ENCODE measurements at places on chromosomes 13 and 19.

DNA sequence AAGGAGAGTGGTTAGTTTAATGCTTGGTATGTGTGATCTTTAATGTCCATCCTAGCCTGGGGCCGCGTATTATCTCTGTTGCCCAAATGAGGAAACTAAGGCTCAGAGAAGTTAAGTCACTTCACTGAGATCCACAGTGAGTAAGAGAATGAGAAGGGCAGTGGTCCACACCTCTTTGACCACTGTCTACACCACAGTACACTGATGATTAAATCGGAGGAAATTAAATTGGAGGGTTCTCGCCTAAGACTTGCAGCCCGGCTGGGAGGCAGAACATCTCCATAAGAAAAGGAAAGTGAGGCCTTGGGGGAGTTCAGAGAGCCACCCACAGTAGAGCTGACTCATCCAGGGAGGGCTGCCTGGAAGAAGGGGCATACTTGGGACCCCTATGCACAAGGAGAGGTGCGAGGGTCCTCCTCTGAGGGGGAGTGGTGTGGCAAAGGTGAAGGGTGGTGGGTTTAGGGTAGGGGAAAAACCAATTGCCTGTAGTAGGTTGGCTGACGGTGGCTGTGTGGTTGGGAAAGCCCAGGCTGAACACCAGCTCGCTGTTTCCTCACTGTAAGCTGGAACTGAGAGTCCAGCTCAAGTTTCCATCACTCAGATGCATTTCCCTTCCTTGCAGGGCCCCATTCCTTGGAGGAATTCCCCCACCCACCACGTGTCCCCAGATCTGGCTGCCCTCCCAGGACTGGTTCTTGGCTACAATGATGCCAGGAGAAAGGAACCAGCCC lies 15.0 kb upstream of the DHRS12 start:
- peak; percentile 37 for DNase-seq

GRCh38 chr19:5913739-5914357 lies at the start of gene CAPS:
Gene CAPS, plus strand, starts transcription at chr19:5914254. Its CDS starts 153 bp downstream, at chr19:5914407.
- DNase-seq = no peak

GRCh38 chr13:73325723-73326558 lies 267.1 kb downstream of the KLF5 start:
- DNase-seq = no peak

DNA sequence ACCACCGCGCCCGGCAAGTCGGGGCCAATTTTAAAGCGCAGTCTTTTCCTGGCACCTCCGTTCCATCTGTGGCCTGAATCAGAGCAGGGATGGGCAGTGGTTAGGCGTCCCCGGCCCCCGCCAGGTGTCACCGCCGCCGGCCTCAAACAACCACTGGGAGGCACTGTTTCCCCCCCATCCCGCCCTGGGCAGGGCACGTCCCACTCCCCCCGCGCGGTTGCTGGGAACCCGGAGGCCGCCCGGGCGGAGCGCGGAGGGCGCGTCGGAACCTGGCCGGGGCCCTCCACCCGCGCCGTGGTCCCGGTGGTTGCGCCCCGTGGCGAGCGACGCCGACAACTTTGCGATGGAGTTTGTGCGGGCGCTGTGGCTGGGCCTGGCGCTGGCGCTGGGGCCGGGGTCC lies at the start of gene GRIN3B:
GRIN3B (plus strand) TSS at position 325 of the 400 bp plus-strand sequence; CDS start at position 344, 19 bp downstream.
- DNase-seq = peak; percentile 70

DNA sequence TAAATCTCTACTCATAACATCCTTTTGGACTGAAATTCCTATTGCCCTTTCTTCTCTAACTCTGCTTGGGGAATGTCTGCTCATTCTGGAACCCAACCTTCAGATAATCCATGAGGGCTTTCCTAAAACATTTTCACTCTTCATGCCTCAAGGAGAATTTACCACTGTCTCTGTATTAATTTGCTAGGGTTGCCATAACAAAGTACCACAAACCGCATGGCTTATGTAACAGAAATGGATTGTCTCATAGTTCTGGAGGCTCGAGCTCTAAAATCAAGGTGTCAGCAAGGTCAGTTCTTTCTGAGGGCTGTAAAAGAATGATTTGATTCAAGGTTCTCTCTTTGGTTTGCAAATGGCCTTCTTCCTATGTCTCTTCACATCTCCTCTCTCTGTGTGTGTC lies 209.7 kb downstream of the LACC1 start:
- DNase-seq = no peak

DNA sequence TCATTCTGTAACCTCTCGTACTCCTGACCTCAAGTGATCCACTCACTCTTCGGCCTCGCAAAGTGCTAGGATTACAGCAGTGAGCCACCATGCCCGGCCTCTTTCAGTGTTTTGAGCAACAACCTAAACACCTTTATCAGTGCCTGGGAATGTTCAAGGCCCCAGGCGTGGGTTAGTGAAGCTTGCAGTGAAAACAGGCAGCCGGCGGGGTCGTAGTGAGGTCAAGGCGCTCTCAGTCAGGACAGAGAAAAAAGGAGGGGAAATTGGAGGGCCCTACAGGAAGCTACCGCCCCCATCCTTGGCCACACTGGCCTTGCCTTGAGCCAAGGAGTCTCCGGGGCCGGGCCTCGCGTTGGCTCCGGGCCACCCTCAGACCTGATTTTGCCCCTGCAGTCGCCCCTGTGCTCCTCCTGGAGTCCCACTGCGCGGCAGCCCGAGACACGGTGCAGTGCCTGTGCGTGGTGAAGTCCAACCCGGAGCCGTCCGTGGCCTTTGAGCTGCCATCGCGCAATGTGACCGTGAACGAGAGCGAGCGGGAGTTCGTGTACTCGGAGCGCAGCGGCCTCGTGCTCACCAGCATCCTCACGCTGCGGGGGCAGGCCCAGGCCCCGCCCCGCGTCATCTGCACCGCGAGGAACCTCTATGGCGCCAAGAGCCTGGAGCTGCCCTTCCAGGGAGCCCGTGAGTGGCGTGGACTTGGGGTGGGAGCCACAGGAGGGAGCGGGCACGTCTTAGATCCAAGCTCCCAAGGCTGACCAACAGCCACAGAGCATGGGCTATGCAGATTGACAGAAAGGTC lies 17.7 kb downstream of the MAG start:
- DNase-seq = no peak

DNA sequence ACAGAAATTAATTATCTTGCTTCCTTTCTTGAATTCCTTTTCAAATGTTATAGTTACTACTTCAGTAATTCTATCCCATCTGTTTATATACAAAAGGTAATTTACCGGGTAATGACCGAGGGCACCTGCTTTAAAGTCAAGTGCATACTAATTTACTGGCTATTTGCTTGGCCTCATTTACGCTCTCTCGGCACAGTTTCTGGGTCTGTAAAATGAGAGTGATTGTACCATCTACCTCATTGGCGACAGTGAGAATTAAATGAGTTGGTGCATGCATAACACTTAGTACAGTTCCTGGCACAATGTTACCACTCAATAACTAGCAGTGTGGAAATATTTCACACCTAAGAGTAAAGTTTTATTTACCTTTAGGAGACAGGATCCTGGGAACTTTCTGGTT lies 111.6 kb downstream of the GGACT start:
- no peak for DNase-seq

- no peak for DNase-seq
These were observed 13.9 kb downstream of the TBC1D4 start for GRCh38 chr13:75468098-75468497.

- no peak for DNase-seq
These were observed 59.6 kb downstream of the DCT start for GRCh38 chr13:94419925-94420305.

All from activated CD4-positive, alpha-beta T cell treated with anti-CD3 and anti-CD28 coated beads, Interleukin-10, Interleukin-2, amounts not matched to agents 100 ng/mL and 50 ng/mL, durations not matched to agents 16 hours and 8 hours (primary cell).